ENCODE measurements at places on chromosomes 7 and 10.
A peak's percentile ranks its signal among the peaks of the same experiment; 100 is the strongest.

GRCh38 chr7:130988443-130988842 is 254.4 kb upstream of the KLF14 start:
- DNase-seq = no peak

DNA sequence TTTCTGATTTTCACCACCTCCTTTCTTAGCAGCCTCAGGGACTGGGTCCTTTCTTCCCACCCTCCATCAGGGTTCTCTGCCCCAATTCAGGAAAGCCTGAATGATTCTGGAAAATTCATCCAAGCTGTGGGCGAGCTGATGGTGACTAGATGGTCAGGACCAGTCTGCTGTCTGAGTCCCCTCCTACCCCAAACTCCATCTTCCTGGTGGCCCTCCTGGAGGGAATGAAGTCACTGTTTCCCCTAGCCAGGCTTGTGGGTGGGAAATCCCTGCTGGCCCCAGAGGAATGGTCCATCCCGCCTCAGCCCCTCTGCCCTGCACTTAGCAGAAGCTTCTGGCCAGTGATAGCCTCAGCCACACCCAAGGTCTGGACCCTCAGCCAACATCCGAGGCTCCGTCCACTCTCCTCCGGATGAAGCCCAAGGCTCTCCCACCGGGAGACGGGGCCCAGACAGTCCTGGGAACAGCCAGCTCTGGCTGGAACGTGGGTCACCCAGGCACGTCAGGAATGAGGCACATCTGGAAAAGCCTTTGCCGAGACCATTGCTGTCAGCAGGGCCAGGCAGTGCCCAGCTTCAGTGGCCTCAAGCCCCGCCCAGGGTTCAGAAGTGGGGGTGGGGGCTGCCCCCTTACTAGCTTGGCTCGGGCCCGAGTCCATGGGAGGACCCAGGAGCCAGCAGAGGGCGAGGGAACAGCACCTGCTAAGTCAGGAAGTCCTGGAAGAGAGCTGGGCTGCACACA is 4.0 kb upstream of the AQP1 start:
- DNase-seq = no peak

DNA sequence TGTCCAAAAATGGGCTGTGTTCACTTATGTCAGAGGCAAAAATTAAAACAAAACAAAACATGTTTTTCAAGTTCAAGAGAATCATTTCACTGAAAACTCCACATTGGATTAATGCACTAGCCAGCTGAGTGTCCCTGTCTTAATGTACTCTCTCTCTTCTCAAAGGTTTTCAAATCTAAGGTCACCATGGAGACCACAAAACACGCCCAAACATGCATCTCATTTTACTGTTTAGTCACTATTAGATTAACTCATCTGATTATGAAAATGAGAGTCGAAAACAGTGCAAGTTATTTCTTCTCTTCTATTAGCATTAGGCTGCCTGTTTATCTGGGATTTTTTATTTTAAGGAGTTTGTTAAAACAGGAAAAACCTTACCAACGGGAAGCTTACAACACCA is 70.8 kb upstream of the ASAH2 start:
- DNase-seq = no peak

- DNase-seq = no peak
Measured at GRCh38 chr7:142513178-142513955, 235.9 kb upstream of the PRSS1 start.

DNA sequence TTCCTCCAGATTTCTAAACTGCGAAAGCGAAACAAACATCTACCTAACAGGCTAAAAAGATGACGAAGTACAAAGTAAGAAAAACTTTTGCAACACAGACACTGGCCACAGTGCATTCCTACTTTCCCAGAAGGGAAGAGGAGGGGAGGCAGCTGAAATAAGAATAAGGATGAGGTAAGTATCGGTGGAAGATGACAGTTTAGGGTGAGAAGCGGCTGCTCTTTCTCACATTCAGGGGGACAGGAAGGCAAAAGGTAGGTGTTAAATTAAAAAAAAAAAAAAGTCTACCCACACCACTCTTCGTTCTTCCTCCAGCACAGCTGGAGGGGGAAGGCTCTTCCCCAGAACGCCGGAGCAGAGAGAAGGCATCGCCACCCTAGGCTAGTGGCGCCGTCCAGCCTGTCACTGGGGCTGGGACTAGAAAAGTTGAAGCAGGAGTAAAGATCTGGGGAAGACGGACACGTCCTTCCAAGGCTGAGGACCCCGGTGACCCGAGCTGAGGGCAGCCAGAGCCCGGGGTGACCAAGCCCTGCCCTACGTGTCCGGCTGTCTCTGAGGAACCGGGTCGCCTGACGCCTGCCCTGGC is 846 bp downstream of the DNAJC1 start:
- DNase-seq = peak; percentile 12

DNA sequence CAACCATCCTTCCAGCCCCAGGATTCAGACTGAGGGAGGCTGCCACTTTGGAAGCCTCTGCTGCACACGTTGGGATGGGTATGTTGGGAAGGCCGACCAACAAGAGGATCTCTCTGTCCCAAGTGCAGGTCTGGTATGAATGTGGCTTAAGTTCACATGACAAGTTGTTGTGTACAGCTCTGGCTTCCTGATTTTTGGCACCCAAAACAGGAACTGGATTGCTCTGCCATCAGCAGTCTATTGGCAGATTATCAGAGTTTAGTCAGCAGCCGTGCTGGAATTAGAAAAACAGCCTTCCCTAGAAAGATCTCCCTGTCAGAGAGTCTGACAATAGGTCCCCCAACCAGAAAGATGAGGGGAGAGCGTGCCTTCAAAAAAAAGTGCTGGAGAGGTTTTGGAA is 66.9 kb downstream of the GOLGA7B start:
- DNase-seq = no peak

DNA sequence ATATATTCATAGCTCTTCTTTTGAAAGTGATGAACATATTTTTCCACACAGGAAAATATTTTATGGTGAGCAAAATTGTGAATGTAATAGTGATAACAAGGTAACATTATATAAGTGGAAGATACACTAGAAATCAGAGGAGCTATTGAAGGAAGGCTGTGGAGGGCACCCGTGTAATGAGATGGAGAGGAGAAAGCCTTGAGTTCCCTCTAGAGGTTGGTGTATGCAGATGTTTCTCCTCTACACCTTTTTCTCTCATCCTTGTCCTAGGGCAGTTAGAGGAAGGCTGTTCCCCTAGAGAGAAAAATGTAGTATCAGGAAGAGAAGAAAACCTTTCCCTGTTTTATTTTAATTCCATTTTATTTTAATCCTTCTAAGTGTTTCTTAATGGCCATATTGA is 54.6 kb upstream of the NRG3 start:
- DNase-seq = no peak

- no peak for DNase-seq
Measured at GRCh38 chr7:149787428-149788299, 14.3 kb upstream of the ZNF467 start.

GRCh38 chr10:113273181-113274163 is 279.4 kb upstream of the HABP2 start:
- DNase-seq = no peak

DNA sequence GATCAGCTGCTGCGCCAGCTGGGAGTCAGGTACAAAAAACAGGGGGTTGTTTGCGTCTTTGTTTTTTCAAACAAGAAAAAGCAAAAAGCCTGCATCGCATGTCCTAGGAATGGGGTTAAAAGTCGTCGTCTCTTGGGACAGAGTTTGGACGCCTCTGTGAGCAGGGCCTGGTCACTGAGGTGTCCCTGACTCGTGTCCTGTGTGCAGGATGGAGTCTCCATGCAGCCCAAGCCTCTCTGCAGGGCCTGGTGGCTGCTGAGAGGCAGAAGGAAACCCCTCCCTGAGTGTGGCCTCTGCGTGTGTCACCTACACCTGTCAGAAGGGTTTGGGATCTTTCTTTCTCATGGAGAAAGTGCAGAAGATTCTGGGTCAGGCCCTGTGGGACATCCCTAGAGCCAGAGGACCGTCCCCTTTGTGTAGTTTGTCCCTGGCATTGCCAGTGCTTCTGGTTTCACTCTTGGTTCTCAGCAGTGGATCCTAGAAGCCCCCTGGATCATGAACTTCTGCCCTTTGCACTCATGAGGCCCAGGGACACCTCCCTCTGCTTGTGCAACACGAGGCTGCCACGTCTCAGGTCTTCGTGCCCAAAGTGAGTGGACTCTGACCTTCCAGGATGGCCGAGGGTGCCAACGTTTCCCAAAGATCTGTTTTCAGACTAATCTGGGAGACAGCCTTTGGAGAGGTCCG is 75.0 kb downstream of the PRKAG2 start:
- no peak for DNase-seq

GRCh38 chr7:52639981-52640380 is 395.5 kb upstream of the POM121L12 start:
- no peak for DNase-seq

GRCh38 chr7:5681979-5682546 is 99.4 kb downstream of the RNF216 start:
- DNase-seq = peak; percentile 8

DNA sequence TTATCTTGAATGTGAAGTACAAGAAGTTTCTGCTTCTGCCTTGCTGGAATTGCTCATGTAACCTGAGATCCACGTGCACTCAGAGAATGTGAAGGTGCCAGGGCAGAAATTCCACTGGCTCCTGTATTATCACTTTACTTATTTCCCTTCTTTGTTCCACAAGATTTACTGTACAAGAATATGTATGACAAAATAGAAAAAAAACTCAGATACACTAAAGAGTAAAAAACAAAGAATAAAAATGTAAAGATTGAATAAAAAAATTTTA is 43.0 kb downstream of the PLCE1 start:
- DNase-seq = no peak

GRCh38 chr10:78913219-78914059 is 155.3 kb upstream of the ZMIZ1 start:
- DNase-seq = no peak

GRCh38 chr10:1465418-1465911 is 271.9 kb downstream of the ADARB2 start:
- no peak for DNase-seq

- no peak for DNase-seq
Measured at GRCh38 chr7:119905495-119905894, 367.5 kb upstream of the KCND2 start.

GRCh38 chr10:19932806-19933371 is 116.7 kb downstream of the PLXDC2 start:
- no peak for DNase-seq
